NCI-H2107 (cell line): ENCODE measurements at places on chromosomes 5 and 9.

DNA sequence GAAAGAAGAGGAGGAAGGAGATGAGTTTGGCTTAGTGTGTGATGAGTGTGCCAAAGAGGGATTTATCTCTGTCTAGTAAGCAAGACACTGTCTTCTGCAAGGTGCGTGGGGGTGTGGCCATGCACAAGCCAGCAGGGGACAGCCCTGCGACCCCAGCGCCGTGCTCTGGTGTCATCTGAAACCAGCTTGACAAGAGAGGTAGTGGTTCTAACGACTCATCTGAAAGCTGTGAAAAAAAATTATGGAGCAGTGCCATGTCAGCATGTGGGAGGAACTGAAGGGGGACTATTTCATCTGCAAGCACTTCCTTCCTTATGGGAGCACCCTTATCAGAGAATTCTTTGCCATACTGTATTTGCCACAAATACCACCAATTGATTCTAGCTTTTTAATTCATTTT lies 398.6 kb downstream of the PSAT1 start:
- peak; percentile 46 for DNase-seq

DNA sequence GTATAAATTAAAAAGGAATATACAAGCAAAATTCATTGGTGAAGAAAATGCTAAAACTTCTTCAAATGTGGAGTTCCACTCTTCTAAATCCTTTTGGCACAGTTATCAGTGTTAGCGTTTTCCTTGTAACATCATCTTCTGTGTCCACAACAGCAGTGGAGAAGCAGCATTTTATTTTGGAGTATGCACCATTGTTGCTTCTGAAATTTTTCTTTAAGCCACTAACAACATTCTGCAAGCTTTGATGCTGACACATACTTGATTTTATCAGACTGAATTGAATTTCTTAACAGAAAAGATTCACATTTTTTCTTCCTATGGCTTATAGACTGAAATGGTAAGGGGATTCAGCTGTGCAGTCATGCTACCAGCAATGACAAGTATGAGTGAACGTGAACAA lies 60.8 kb upstream of the PTGER4 start:
- DNase-seq: no peak

GRCh38 chr5:98775246-98776065 lies 2.0 kb downstream of the RGMB start:
- no peak for DNase-seq

DNA sequence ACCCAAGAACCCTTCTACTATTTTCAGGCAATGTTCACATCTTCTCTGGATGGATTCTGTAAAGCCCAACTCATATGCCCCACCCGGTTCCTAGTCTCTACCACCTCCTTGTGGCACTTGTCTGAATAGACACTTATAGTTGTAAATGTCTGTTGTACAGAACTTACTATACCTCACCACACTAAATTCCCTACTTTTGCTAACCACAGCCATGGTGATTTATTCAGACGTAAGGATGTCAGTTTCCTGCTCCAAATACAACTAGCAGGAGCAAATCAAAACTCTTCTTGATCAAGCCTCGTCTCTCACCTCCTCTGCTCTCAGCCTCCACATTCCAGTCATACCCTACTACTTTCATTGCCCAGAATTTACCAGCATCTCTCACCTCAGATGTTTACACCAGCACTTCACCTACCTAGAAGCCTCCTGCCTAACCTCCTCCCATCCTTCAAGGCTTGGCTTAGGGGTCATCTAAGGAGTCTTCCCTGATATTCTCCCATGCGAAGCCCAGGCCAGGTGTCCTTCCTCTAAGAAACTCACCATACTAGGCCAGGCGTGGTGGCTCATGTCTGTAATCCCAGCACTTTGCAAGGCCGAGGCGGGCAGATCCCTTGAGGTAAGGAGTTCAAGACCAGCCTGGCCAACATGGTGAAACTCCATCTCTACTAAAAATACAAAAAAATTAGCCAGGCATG lies 75.5 kb downstream of the MAPKAP1 start:
- no peak for DNase-seq

- no peak for DNase-seq
Measured at GRCh38 chr9:70091572-70091971, 47.9 kb downstream of the MAMDC2 start.
